ENCODE measurements at places on chromosomes 2 and 18. TPM values are rescaled to one million over a fixed set of nuclear protein-coding genes. Genes with fewer than 3 reads are reported as not detected.

EN1 gene
- 2.0 TPM for total RNA-seq

ANKRD30BL gene
- not detected for total RNA-seq

DNAH7 gene
- 0.36 TPM for total RNA-seq

FBXO48 gene
- total RNA-seq = 0.64 TPM

REG3A gene
- 0.31 TPM for total RNA-seq

VWC2L gene
- total RNA-seq = not detected

TLX2 gene
- total RNA-seq = not detected

SKOR2 gene
- total RNA-seq = not detected

HOXD10 gene
- total RNA-seq = not detected

PTPRN gene
- 0.71 TPM for total RNA-seq

TUBB8B gene
- total RNA-seq = not detected

UGT1A10 gene
- total RNA-seq = not detected

DNA sequence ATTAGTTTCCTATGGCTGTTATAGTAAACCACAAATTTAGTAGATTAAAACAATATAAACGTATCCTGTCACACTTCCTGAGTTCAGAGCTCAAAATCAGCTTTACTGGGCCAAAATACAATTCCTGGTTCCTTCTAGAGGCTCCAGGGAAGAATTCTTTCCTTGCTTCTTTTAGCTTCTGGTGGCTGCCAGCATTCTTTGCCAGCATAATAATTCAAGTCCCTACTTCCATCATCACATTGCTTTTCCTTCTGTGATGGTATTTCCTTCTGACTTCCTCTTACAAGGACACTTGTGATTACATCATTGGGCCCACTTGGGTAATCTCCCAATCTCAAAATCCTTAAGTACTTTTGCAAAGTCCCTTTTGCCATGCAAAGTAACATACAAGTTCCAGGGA is 40.6 kb downstream of the MOB4 start:
- no peak for DNase-seq

DNA sequence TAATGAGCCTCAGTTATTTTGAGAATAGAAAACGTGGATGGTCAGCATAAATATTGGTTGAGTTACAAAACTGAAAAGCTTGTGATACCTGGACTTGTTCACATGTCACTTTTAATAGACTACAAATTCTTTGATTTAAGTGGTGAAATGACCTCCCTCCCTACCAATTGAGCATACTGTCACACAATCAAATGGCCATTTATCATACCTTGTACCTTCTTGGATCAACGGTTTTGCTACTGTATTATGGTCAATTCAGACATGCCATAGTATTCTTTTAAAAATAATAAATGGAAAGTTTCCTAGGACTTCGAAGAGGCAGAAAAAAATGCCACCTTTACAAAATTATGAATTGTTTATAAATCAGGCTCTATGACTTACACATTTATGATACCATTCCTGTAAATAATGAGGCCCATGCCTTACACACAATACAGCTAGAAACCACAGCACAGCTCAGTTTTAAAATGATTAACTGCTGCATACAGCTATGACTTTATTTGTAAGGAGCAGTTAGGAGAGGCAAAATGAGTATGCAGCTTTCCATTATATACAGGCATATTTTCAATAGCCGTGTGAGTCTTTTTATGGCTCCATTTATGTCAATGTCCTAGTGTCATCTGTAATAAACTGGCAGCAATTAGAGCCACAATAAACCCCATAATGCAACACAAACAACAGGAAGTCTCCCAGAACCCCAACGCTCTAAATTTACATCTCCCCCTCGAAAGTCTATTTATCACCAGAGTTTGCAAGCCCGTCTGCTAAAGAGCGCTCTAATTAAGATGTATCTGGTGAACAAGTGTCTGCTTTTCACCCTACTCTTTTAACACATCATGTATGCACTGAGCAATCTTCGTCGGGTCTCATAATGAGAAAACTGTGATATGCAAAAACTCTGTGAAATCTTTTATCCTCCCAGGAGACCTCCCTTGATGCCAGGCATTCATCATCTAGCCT is 176.1 kb downstream of the ZNF521 start:
- DNase-seq = no peak

- no peak for DNase-seq
Measured at GRCh38 chr2:215845839-215846586, 167.3 kb downstream of the MREG start.

- no peak for DNase-seq
Measured at GRCh38 chr18:36315736-36316135, 18.2 kb downstream of the FHOD3 start.

GRCh38 chr2:207725873-207726578 is 14.6 kb downstream of the CCNYL1 start:
- no peak for DNase-seq

DNA sequence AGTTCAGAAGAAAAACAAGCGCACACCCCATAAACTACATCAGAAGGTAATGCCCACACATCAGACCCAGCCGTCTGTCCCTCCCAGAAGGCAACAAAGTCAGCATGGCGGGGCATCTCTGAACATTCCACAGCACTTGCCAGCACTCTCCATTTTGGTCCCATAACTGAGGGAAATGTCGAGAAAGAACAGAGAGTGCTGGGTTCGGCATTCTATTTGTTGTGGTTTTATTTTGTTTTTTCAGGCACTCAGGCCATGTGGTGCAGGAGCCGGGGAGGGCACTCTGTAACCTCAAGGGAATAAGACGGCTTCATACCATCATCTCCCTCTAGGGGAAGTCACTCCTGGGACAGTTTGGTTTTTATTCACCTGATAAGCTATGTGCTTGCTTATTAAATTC is 156.0 kb downstream of the SEPTIN10 start:
- no peak for DNase-seq

DNA sequence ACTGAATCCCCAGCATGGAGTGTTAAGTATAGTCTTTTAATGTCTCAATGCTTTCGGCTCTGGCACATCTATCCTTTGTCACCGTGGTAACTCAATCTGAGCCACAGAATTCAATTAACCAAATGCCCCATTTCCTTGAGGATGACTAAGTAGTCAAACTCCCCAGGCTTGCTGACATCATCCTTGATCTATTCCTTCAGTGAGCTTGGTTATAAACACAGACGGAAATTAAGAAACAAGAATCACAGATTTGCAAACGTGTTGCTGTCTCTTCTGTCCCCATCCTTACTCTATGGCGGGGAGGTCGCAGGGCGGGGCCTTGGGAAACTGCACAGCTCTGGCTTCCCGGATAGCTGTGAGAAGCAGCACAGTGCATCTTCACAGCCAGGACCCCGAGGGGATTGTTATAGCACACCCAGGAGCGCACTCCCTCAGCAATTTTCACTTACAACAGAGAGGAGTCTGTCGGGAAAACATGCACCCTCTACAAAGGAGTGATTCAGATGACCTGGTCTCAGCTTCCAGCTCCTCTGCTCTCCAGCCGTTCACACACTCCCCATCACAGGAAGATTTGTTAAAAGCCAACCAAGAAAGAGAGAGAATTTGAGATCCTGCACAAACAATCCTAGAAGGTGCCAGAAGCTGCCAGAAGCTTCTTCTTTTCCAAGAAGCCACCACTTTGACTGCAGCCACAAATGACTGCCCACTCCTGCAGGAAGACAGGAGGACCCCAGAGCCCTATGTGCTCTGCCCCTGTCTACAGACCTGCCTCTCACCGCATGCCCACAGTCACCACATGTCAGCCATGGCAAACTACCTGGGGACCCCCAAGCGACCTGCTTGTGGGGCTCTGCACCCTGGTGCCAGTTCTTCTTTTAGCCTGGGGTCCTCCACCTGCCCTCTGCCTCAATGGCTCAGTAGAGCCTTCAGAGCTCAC is 44.9 kb upstream of the YWHAQ start:
- no peak for DNase-seq

DNA sequence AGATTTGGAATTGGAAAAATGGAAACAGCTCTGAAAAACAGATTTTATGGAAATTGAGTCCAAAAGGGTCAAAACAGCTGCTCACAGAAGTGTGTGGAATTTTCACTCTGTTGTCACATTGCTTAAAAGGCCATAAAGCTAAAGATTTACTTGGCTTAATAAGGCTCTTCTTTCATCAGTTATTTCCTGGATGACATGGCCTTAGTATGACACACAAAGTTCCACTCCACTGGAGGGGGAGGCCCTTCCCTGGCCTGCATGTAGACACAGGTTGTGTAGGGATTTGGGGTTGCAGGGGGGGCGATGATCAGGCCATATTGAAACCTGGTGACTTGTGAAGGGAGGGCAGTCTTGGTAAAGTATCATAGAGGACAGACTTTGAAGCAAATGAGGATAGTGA is 34.0 kb downstream of the TMEM185B start:
- no peak for DNase-seq

GRCh38 chr18:51666763-51667191 is 469.3 kb upstream of the MEX3C start:
- no peak for DNase-seq

GRCh38 chr2:85989288-85989865 is 100.6 kb upstream of the ST3GAL5 start:
- DNase-seq = no peak

DNA sequence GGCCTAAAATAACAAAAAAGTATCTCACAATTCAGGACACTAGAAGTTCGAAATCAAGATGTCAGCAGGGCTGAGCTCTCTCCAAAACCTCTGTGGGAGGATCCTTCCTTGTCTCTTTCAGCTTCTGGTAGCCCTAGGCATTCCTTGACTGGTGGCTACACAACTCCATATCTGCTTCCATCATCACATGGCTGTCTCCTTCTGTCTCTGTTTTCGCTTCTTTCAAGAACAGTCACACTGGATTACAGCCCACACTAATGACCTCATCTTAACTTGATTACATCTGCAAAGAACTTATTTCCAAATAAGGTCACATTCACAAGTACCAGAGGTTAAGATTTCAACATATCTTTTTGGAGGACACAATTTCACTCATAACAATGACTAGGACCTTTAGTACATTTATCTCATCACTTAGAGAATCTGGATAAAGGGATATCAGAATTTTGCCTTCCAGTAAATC is 275.2 kb downstream of the IRS1 start:
- DNase-seq = no peak

GRCh38 chr2:112084689-112085374 is 29.8 kb downstream of the TMEM87B start:
- no peak for DNase-seq

DNA sequence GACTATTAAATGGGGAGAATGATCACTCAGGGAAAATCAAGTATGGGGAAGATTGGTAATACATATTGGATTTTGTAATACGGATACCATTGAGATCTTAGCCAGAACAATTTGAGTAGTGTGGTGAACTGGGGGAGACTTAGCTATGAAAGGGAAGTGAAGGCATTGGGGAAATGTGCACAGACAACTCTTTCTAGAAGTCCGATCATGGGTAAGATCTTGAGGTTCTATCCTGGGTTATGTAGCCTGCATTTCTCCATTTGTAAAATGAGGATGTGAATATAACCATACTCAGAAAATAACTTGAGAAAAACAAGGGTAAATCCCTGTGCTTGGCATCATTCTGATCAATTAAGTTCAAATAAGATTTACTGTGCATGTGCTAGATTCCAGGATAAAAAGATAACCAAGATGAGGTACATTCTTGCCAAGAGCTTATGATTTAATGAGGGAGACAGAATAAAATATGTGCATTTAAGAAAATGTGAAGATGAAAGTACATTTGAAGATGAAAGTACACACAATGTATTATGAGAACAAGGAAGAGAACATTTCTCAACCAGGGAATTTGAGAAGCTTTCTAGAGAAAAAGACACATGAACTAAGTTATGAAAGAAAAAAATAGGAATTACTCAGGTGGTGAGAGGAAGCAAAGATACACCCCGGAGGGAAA is 49.5 kb downstream of the SLC40A1 start:
- no peak for DNase-seq

GRCh38 chr2:26316041-26316440 is 29.9 kb upstream of the SELENOI start:
- no peak for DNase-seq

DNA sequence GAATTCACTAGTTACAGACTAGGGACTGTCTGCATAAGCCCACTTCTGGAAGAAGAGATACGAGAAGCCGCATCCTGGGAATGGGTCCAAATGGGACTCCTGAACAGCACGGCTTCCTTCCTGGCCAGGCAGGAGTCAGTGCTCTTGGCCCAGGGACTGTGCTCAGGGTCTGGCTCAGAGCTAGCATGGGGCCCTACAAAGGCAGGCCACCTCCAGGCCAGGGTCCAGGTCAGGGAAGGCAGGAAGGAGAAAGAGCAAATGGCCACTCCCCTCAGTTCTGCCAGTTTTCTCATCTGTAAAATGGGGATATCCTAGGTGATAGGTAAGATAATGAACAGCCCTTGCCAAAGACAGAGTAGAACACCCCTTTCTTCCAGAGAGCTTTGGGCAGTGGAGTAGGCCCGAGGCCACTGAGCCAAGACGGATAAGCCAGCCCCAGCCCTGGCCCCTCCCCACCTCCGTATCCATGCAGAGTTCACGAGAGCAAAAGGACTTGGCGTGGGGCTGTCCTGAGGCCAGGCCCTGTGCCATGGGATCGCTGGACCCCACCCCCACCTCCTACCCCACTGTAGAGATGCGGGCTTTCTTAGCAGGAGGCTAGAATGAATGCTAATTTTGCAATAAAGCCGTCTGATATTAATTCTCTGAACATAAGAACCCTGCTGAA is 190.1 kb downstream of the MGAT5 start:
- DNase-seq = no peak

DNA sequence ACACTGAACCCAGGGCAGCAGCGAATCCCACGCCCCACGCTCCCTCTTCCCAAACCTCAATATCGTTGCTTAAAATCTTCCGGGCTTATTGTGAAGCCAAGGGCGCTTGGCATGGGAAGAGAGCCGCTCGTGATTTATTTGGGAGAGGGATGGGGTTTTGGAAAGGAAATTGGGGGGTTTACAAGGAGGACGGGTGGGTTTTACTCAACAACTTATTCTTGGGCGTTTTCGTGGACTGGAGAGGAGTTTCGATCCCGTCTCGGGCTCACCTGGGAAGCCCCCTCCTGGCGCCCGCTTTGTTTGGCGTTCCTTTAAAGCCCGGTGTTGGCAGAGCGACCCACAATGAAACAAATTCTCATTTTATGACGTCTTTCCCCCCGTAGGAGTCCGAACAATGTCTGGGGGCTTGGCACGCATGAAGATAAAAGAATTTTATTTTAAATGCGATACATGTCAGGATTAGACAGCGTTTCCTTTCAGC is 135.3 kb downstream of the INSIG2 start:
- no peak for DNase-seq

DNA sequence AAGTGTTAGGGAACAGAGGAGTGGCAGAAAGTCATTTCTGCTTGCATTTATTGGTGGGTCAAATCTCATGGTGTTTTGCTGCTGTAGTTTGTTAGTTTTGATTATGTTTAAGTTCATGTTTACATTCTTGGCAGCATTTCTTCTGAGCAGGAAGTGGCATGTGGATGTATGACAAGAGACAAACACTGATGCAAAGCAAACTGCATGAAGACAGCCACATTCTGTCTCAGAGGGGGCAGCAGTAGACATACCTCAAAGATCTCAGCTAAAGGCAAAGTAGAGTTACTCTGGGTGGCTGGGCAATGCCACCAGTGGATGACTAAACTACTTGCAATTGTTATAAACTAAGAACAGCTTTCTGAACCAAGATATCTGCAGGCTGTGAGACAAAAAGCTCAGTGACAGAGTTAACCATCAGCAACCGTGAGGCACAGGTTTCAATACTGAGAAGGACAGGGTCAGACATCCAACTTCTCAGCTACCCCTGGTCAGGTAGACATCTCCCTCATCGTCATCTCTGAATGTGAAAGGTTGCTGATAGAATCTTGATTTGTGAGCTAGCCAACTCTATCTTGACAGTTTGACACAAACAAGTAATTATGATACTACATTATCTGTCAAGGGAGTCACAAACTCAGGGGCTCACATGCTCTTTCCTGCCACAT is 16.4 kb downstream of the GALNT3 start:
- DNase-seq = no peak

- DNase-seq = no peak
Measured at GRCh38 chr2:176112375-176113302, 3.9 kb upstream of the HOXD10 start.

- DNase-seq = no peak
Measured at GRCh38 chr2:71385012-71385411, 53.4 kb downstream of the ZNF638 start.

Data from K562 (cell line).